ENCODE measurements at places on chromosomes 7 and 10.

- DNase-seq = no peak
Observed at GRCh38 chr10:52539463-52539862, 225.4 kb downstream of the DKK1 start.

- no peak for DNase-seq
Observed at GRCh38 chr7:44743750-44744149, 4.9 kb upstream of the ZMIZ2 start.

- DNase-seq = no peak
Observed at GRCh38 chr7:133009426-133010252, 72.3 kb downstream of the CHCHD3 start.

DNA sequence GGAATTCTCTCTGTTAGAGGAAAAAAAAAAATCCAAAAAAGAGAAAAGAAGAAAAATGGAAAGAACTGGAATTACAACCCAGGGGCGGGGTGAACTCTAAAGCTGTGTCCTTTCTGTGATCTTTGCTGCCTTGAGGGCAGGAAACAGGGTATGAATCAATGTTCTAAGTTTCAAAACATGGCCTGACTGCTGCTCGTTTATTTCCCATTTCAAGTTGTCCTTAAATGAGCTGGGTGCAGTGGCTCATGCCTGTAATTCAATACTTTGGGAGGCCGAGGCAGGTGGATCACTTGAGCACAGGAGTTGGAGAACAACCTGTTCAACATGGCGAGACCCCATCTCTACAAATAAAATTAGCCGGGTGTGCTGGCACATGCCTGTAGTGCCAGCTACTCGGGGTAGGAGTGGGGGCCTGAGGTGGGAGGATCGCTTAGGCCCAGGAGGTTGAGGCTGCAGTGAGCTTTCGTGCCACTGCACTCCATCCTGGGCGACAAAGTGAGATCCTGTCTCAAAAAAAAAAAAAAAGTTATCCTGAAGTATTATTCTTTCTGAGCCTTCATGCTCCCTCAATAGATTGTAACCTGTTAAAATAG is 24.7 kb upstream of the TFAM start:
- DNase-seq = no peak

DNA sequence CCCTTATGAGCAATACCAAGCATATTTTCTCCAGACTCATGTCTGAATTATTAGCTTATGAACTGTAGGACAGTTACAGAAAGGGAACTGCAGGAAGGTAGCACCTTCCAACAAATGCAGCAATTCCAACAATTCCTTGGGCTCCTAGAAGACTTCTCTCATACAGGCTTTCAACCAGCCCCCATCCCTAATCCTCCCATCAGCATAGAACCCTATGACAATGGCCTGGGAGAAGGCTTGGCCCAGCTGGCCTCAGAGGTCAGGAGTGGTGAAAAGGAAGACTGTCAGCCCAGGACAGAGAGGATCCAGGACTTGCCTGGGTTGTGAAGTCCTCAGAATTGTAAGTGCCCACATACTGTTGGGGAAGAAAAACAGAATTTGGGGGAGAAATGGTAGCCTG is 5.9 kb downstream of the VPS41 start:
- no peak for DNase-seq

DNA sequence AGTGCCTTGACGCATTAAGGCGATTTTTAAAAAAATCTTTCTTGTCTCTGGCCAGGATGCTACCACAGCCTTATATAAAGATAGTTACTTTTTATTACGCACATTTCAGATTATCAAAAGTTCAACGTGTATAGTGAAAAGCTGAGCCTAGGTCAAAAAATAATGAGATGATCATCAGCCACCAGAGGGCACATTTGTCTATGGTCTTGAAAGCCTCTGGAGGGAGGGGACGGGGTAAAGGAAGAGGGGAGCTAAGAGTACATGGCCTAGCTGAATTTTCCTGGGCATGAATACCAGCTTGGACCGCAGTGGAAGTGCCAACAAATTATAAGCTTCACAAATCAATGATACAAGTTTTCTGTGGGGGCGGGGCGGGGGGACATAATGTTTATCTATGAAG is 285.9 kb upstream of the SMIM30 start:
- no peak for DNase-seq

DNA sequence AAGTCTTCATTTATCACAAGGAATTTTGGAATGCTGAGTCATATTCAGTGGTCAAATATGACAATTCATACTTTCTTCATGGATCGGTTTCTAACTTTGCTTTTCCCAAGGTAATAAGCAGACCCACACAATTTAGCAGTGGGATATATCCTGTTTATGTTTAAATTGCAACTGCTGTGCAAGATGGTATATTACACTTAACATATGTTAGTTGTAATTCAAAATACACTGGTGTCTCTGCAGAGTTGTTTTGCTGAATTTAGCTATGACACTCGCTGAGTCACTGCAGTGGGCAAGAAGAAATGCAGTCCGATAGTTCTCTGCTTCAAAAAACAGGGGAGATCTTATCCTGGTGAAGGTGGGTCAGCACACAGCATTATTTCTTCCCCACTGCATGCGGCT is 194.8 kb upstream of the PTN start:
- no peak for DNase-seq

DNA sequence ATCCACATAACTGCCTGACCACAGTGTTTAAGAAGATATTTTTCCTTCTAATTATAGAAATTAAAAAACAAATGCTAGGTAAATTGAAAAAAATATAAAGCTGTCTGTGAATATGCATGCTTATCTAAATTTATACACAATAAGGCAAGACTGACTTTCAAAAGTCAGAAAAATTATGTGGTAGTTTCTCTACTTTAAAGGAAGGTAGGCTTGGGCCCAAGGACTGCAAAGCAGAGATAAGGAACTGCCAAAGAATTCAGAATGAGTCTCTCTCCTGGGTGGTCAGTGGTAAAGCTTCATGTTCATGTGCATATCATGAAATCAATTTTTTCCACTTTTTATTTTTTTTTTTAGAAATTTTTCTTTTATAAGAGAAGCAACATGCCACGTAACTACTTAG is 998.6 kb downstream of the REEP3 start:
- DNase-seq = no peak

GRCh38 chr7:5421714-5422395 is 1.8 kb downstream of the TNRC18 start:
- DNase-seq = no peak

GRCh38 chr7:108077709-108078108 is 52.5 kb downstream of the LAMB4 start:
- DNase-seq = no peak

DNA sequence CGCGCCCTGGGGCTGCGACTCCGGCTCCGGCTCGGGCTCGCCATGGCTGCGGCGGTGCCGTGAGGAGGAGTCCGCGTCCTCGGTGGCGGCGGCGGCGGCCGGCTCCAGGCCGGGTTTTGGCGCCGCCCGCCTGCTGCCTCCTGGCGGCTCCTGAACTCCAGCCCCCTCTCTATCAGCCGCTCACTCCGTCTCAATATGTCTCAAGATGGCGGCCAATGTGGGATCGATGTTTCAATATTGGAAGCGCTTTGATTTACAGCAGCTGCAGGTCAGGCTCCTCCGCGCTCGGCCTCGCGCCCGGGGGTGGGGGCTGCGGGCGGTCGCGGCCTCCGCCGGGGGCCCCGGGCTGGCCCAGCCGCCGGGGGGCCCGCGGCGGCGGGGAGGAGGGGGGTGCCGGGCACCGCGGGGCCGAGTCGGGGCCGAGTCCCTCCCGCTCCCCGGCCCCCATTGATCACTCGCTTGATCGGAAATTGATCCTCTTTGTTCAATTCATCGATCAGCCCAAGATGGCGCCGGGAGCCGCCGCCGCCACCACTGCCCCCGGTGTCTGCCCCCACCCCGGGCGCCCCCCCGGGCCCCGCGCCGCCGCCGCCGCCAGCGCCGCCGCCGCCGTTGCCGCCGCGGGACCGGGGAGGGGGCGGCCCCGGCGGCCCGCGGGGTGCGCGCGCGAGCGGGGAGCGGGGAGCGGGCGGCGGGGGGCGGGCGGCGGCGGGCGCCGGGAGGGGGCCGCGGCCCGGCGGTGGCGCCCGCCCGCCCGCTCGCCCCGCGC is 1.4 kb upstream of the CUX1 start:
- peak; percentile 35 for DNase-seq

DNA sequence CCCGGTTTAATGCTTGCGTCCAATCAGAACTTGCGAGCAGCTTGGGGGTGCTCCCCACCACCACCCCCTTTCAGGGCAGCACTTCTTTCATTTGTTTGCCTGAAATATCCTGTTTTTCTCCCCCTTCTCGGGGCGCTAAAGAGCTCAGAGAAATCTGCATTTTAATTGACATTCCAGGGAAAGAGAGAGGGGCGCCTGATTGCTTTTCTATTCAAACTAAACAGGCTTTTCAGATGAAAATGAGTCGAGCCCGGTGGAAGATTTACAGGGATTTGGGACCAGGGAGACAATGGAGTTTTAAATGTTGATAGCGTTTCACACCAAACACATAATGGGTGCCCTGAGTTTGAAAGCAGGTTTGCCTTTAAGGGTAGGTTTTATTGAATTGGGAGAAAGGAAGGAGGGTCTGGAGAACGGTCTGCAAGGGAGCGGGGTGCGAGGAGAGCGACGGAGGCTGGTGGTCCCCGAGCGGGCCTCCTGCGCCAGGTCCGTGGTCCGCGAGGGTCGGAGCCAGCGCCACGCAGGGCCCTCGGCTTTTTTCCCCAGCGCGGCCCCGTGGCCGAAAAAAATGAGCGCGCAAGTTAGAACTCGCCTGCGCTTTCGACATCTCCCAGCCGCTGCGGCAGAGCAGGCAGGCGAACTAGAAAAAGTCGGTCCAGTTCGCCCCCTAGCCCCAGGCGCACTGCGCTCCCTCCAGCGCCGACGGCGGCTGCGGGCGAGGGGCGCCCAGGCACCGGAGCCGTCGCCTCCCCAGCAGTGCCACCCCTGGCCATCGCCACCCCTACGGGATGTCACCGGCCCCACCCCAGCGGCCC is 1.3 kb downstream of the FGFR2 start:
- DNase-seq = no peak

- no peak for DNase-seq
Observed at GRCh38 chr10:78401624-78402367, 368.1 kb downstream of the RPS24 start.

- no peak for DNase-seq
Observed at GRCh38 chr10:129914153-129914855, 49.8 kb downstream of the EBF3 start.

GRCh38 chr7:157520249-157520648 is 183.4 kb downstream of the DNAJB6 start:
- no peak for DNase-seq

- no peak for DNase-seq
Observed at GRCh38 chr7:76301000-76301399, 1.5 kb upstream of the HSPB1 start.

- DNase-seq = no peak
Observed at GRCh38 chr7:22931011-22931410, 82.9 kb downstream of the HYCC1 start.

GRCh38 chr7:21140622-21141021 is 287.3 kb upstream of the SP4 start:
- no peak for DNase-seq

GRCh38 chr10:11149807-11150141 is 132.1 kb downstream of the CELF2 start:
- no peak for DNase-seq

DNA sequence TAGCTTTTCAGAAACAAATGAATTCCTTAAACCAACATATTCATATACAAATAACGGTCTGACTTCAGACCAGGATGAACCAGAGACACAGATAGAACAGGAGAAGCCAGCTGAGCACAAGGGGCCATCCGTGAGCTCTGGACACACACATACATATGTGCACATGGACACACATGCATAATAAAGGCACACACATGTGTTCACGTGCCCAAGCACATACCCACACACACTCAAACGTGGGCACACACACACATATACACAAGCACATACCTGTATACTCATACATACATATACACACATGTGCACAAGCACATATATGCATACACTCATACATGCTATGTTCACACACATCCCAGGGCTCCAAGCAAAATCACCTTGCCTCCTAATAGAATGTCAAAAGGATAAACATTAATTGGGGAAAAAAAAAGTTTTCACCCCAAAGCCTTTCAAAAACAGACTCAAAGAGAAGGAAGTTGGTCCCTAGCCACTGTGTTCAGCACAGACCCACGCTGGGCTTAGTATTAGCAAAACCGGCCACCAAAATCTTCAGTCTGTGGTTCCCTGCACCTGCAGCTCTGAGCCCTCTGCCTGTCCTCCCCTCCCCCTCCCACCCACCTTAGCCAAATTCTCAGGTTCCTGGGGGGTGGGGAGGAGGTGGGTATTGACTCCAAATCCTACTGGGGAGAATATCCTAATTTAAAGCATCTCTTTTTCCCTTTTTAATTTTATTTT is 100.4 kb upstream of the MACROH2A2 start:
- no peak for DNase-seq

DNA sequence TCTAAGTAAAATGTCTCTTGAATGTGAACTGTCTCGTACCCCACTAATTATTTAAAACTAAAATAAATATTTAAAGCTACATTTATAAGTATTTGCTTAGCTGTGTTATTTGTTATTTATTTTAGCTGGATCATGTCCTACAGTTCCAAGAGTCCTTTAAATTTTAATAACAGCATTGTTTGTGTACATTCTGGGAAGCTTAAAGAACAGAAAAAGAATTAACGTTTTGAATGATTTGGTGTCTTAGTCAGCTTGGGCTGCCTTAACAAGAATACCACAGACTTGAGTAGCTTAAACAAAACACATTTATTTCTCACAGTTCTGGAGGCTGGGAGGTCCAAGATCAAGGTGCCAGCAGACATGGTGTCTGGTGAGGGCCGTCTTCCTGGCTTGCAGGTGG is 107.4 kb downstream of the ITIH5 start:
- no peak for DNase-seq

- no peak for DNase-seq
Observed at GRCh38 chr10:44971434-44971833, 7.2 kb downstream of the DEPP1 start.

GRCh38 chr7:48781752-48782151 is 142.6 kb upstream of the CDC14C start:
- no peak for DNase-seq

DNA sequence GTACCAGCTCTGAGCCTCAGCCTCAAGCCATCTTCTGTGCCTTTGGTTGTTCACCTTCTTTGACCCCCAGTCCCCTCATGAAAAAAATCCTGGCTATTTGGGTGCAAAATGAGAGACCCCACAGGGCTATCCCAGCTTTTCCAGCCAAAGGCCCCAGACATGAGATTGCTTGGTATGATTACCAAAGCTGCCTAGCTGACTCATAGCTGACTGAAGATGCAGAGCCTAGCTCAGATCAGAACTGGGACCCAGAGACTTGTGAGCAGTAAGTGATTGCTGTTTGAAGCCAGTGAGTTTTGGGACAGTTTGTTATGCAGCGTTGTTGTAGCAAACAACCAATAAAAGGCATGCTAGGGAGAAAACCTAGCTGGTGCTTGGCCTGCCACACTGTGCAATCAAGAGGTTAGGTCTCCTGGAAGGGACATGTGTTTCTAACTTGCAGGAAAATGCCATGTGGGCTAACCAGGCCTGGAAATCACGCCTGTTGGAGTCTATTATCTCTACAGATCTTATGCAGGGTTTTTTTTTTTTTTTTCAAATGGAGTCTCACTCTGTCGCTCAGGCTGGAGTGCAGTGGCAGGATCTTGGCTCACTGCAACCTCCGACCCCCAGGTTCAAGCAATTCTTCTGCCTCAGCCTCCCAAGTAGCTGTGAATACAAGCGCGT is 48.0 kb upstream of the DAGLB start:
- no peak for DNase-seq

- no peak for DNase-seq
Observed at GRCh38 chr7:135745703-135746312, 2.8 kb downstream of the FAM180A start.

GRCh38 chr7:37142958-37143357 is 305.7 kb downstream of the ELMO1 start:
- no peak for DNase-seq

All from stimulated activated CD8-positive, alpha-beta memory T cell treated with anti-CD3 and anti-CD28 coated beads, Interleukin-4, amount 100 ng/mL, for 4 hours (primary cell).